Hematopoietic multipotent progenitor cell treated with erythropoietin and hydrocortisone succinate and interleukin-3 and kit ligand, for 17 days (in vitro differentiated cells): ENCODE measurements at places on chromosomes 16 and 17.

DNA sequence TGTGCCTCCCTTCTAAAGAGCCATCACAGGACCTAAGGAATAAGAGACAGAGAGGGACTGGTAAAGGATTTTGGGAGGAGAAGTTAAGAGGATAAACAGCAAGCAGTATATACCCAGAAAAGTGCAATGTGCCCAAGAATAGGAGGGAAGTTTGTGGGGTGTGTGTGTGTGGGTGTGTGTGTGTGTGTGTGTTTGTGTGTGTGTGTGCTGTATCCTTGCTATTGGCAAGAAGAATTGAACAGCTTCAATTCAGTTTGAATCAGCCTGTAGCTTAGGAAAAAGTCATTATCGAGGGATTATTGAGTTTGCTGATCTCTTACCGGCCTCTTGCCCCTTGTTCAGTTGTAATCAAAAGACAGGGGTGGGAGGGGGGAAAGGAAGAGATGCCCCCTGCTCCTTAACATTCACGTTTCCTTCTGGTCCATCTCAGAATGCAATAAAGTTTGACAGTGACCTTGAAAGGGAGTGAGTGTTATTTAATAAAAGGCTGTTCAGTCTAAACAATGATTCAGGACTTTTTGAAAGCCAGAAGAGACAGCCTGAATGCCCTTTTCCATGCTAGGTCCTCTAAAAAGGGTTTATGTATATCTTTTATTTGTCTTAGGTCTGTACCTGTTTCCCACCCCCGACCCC lies 23.9 kb upstream of the MAPT start:
- DNase-seq = no peak

DNA sequence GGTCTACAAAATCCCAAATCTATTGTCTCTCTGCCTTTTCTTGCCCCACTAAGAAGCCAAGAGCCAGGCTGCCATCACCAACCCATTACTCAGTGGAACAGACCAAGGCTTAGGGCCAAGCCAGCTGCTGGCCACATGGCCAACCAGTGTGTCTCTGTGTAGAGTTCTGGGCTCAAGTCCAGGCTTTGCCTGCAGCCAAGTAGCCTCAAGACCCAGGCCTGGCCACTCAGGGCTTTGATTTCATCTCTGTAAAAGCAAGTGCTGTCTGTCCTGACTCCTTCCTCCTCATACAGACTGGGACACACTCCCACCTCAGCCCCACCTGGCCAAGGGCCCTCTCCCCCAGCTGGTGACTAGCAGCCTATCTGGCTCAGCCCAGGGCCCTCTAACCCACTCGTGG lies 14.6 kb downstream of the SREBF1 start:
- peak; percentile 64 for DNase-seq

- no peak for DNase-seq
Measured at GRCh38 chr17:77869041-77869599, 89.4 kb upstream of the TNRC6C start.

GRCh38 chr16:305916-306626 lies 23.1 kb downstream of the PDIA2 start:
- DNase-seq = no peak

GRCh38 chr17:51455931-51456330 lies 195.6 kb downstream of the UTP18 start:
- no peak for DNase-seq

DNA sequence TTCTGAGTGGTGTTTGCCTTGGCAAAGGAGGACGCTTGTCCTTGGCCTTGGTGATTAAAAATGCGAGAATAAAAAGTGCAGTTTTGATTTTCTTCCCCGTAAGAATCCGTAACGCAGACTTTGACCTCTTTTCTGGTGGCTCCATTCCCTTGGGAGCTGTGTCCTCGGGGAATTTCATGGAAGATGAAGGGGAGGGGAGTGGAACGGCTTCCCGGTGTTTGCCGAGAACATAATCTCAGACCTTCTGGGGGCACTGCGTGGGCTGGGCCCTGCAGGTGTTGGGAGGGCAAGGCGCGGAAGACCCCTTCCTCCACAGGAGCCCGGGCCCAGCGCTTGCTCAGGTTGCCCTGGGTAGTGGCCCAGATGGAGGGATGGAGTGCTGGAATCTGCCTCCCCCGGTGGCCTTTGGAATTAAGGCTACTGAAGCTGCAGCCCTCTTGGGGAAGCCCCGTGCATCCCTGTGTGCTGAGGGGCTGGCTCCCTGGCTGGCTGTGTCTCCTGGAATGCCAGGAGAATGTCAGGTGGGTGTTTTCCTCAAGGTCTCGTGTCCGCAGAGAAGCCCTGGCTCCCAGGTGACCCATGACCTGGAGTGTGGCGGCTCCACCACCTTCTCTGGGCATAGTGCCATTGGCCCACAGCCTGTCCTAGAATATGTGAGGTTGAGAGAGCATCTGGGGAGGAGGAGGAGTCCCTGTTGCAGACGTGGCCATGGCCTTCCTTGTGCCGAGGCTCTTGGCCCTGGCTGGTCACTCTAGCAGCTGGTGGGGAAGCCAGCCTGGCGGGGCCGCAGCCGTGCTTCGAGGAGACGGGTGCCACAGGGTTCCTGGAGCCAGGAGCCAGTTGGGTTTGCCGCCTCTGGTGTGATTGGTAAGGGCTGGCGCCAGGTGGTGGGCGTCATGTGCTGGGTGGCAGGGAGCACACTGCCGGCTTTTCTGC lies 3.1 kb downstream of the BAIAP2 start:
- no peak for DNase-seq

- no peak for DNase-seq
Measured at GRCh38 chr16:13492046-13492445, 427.9 kb upstream of the ERCC4 start.

GRCh38 chr16:88383401-88384221 lies 852 bp downstream of the ZNF469 start:
- DNase-seq = no peak

DNA sequence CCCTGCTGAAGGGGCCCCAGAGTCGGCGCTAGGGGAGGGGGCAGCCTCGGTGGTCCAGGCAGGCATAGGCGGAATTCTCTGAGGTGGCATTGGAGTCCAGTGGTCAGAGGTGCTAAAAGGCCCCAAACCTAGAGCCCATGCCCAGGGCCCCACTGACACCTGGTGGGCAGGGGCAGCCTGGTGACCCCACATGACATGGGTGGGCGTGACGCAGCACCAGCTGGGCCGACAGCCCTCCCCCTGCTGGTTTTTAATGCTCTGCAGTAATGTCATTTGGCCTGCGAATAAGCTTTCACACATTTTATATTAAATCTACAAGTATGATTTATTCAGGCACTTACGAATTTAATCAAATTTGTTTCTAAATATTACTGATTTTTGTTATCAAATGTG lies 2.1 kb upstream of the RNPS1 start:
- DNase-seq = no peak

DNA sequence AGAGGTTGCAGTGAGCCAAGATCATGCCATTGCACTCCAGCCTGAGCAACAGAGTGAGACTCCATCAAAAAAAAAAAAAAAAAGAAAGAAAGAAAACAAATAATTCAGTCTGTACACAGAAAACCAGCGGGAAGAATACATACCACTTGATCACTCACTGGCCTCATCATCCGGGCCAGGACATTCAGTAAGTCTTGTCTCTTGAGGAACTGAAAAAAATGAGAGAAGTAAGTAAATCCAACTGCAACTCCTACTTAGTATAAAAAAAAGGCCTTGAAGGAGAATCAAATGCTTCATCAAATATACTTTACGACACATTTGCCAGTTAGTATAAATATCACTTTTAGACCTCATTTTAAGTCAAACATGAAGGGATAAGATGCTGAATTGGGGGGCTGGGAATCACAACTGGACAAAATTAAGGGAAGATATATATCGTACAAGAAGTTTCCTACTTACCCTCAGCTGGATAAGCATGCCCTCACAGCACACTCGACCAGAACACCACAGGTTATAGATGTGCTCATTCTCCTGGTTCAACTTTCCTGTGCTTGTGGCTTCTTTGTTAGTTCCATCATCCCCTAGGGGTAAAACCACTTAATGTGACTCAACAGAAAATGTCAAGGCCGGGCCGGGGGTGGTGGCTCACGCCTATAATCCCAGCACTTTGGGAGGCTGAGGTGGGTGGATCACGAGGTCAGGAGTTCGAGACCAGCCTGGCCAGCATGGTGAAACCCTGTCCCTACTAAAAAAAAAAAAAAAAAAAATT lies 12.4 kb downstream of the CCDC47 start:
- no peak for DNase-seq

DNA sequence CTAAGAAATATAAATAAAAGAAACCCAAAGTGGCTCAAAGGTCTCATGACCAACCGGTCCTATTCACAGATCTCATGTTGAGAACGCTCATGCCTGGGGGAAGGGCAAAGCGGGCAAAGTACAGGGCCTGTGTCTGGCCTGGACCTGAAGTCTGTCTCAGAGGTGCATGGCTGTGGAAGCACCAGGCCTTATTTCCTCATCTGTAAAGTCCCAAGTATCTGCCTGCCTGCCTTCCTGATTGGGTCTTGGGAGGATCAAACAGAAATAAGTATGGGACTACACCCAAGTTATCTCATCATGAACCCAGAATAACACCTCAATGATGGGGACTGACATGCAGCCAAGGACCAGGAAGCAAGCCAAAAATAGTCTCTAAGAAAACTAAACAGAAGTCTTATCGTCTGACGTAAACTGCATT lies 14.2 kb downstream of the AXIN2 start:
- no peak for DNase-seq

DNA sequence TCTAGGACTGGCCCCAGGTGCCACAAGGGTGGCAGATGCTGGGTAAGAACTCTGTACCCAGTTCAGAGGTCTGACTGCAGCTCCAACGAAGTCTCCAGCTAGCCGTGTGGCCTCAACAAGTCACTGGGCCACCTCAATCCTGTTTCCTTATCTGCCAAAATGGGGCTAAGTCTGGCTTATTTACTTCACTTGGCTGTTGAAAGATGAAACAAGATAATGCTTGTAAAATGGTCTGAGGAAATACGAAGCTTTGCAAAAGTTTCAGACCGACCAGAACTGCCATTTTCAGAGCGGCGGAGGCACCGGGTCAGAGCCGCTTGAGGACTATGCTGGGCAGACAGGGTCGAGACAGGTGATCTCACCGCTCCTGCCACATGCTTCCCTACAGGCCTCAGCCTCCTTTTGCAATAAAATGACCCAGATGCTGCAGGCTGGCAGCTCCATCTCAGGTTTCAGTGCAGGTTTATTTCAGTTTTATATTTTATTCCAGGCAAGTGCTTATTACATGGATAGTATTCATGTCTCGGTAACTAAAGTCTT lies 17.2 kb downstream of the MNT start:
- no peak for DNase-seq

DNA sequence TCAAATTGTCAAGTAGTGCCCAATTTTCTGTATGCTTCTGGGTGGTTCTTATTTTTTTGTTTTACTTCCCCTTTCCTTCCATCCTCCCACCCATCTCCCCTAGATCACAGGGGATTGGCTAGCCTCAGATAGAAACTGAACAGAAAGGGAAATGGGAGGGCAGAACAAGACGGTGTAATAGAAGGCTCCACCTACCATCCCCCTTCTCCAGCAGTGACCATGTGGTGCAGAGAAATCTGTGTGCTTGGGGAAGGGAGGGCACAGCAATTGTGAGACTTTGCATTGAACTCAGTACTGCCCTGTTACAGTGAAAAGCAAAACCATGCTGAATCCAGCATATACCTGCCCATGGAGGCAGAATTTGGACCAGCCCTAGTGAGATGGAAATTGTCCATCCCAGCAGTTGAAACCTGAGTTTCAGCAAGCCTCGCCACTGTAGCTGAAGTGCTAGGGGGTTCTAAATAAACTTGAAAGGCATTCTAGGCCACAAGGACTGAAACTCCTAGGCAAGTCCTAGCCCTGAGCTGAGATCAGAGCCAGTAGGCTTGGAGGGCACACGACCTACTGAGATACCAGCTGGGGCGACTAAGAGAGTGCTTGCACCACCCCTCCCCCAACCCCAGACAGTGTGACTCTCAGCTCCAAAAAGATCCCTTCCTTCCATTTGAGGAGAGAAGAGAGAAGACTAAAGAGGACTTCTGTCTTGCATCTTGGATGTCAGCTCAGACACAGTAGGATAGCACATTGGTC lies 5.2 kb downstream of the SLFN11 start:
- DNase-seq = no peak

DNA sequence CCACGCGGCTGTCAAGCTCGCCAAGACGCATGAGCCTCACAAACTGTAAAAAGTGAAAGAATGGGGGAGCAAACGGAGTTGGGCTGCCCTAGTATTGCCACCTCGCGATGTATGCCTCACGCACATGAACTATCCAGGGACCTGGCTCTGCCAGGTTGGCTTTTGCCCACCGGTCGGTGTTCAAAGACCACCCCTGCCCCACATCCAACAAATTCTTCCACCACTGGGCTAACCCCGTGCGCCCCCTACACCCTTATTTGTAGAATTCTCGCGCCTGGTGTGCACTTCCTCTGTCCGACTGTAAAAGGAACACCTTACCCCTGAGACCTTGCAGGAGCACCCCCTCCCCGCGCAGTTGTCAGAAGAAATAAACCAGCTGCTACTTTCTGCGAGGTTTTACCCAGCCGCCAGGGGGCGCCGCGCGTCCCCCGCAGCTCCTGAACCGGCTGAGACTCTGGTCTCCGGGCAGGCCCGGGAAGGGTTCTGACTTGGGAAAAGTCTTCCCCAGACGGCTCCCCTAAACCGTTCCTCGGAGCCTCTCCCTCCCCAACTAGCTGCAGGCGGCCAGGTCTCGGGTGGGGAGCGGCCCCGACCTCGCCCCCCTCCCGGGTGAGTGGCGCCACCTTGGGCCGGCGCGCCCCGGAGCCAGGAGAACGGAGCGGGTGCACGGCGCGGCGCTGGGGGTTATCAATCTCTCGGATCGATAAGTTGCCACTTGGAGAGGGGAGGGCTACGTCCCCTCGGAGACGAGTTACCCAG lies 1.7 kb upstream of the ZNF423 start:
- DNase-seq = peak; percentile 31

- DNase-seq = peak; percentile 91
Measured at GRCh38 chr17:75096082-75096625, 8.4 kb downstream of the SLC16A5 start.

DNA sequence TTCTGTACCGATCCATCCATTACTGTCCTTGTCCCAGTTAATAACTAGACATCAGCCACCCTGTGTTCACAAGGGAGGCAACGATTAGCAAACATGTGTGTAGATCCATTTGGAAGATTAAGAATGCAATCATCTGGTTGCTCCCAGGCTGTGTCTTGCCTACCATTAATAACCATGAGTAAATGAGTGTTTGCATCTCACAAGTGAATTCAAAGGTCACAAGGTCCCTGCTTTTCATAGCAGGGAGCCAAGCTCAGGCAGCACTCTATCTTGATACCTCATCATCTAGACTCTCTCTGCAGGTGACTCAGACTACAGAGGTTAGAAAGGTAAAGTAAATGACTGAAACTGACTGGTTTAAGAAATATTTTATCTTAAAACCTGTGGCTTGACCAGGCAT lies 25.3 kb downstream of the VWA3A start:
- DNase-seq = no peak

- peak; percentile 60 for DNase-seq
Measured at GRCh38 chr16:4358831-4359561, 7.9 kb upstream of the PAM16 start.

- DNase-seq = no peak
Measured at GRCh38 chr16:67387479-67388079, 5.7 kb downstream of the TPPP3 start.

GRCh38 chr17:81094509-81095382 lies 59.8 kb downstream of the BAIAP2 start:
- no peak for DNase-seq

DNA sequence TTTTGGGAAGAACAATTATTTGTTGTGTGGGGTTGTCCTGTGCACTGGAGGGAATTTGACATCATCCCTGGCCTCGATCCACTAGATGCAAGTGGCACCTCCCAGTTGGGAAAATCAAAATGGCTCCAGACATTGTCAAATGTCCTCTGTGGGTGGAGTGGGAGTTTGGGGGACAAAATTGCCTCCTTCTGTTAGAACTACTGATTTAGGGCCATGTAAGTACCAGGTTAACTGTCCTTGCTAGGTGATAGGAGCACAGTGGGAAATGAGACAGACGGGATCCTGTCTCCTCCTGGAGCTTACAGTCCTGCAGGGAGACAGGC lies 56.8 kb downstream of the ARHGAP23 start:
- no peak for DNase-seq
